ENCODE measurements at places on chromosomes 3 and 15. TPM values are rescaled to one million over a fixed set of nuclear protein-coding genes. Genes with fewer than 3 reads are reported as not detected.

XCR1 gene
- not detected for total RNA-seq

DNA sequence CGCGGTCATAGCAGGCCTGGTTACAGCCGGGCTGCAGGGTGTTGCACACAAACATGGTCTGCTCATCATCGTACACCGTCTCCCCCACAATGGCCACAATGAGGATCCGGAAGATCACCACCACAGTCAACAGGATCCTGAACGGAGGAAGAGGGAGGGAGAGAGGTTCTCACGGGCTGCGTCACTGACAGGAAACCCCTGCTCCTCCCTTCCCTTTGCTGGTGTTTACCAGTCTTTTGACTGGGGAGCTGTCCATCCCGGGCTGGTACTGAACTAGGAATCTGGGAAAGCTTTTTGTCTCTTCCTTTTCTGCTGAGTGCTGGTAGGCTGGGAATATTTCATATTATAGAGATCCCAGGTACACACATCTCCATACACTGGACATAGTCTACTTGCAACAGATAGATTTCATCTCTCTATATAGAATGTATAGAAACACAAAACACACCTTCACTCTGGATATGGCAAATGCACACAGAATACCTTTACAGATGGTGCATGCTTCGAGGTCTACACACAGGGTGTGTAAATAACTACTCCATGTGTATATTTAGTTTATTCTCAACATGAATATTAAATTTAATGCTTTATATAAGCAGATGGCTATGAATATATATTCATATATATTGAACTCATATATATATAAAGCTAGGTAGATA lies 1.4 kb downstream of the GJD2 start:
- no peak overlapping the region for H3K27ac ChIP-seq
- no peaks in the 10 kb centered on the region for H3K36me3 ChIP-seq
- DNase-seq: no peak
- H3K27me3 ChIP-seq: peaks cover 73% of the 10 kb centered on the region
- H3K4me1 ChIP-seq: no peaks in the 10 kb centered on the region
- H3K4me3 ChIP-seq: no peak overlapping the region

- no peaks in the 10 kb centered on the region for H3K4me1 ChIP-seq
- no peak overlapping the region for H3K4me3 ChIP-seq
- H3K27ac ChIP-seq: no peak overlapping the region
- DNase-seq: no peak
- peaks cover 2% of the 10 kb centered on the region for H3K36me3 ChIP-seq
Observed at GRCh38 chr3:77227567-77227966, 187.7 kb downstream of the ROBO2 start.

DNA sequence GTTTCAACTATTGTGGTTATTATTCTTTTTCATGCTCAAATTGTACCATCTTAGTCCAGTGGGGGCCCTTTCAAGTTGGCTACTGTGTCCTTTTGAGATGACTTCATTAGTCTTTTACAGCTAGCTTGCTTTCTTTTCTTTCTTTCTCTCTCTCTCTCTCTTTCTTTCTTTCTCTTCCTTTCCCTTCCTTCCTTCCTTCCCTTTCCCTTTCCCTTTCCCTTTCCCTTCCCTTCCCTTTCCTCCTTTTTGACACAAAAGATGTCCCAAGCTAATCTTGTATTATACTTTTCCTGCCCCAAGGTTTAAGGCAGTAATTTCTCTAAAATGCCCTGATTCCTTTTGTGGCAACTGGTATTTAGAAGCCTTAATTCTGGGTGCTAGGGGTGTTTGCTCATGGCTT lies 213.0 kb upstream of the TBC1D5 start:
- H3K4me1 ChIP-seq: no peaks in the 10 kb centered on the region
- peaks cover 9% of the 10 kb centered on the region for H3K36me3 ChIP-seq
- no peak for DNase-seq
- H3K27ac ChIP-seq: no peak overlapping the region

DNA sequence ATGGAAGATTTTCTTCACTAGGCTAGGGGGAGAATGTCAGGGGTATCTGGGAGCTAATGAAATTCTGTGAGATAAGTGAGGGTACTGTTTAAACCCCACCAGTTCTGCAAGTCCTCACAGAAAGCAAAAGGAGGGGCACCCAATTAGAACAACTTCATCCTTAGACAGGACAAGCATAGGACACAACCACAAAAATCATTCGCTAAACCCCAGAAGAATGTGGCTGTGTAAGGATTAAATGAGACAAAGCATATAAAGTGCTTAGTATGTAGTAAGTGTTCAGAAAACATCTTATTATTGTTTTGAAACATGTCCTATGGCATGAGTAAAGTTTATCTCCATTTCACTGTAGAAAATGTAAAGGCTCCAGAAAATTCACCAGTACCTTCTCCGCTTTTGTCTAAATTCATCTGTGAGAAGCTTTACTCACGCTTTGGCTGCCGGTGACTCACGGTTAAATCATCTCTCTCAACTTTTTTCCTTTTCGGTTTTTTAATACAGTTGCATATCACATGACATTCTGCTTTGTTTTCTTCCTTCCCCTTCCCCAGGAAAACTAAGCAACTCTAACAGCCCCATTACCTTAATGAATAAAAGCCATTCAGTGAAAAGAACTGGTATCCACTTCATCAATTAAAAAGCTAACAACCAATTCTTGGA lies 1.7 kb downstream of the CLRN1 start:
- peaks cover 12% of the 10 kb centered on the region for H3K4me1 ChIP-seq
- DNase-seq: no peak
- H3K36me3 ChIP-seq: no peaks in the 10 kb centered on the region
- H3K27ac ChIP-seq: no peak overlapping the region

DNA sequence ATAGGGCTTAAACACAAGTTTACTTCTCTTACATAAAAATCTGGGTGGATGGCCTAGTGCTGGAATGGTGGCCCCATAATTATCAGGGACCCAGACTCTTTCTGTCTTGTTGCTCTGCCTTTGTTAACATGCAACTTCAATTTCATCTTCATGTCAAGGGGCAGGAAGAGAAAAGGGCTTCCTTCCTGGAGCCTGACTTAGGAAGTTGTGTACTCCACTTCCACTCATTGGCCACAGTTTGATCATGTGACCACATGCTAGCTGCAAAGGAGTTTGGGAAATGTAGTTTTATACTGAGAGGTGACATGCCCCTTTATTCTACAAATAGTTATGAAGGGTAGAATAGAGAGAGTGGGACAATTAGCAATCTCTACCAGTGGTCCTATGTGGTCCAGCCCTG lies 39.3 kb downstream of the RHCG start:
- no peaks in the 10 kb centered on the region for H3K4me1 ChIP-seq
- H3K27me3 ChIP-seq: peaks cover 22% of the 10 kb centered on the region
- DNase-seq: no peak
- H3K27ac ChIP-seq: no peak overlapping the region
- H3K4me3 ChIP-seq: no peak overlapping the region

- H3K27ac ChIP-seq: no peak overlapping the region
- peaks cover 6% of the 10 kb centered on the region for H3K27me3 ChIP-seq
- no peaks in the 10 kb centered on the region for H3K36me3 ChIP-seq
- DNase-seq: no peak
- no peak overlapping the region for H3K4me3 ChIP-seq
Observed at GRCh38 chr3:40035177-40035576, 225.8 kb downstream of the MYRIP start.

GRCh38 chr3:97968376-97968775 lies 3.9 kb downstream of the RIOX2 start:
- H3K27ac ChIP-seq: peak overlapping the region; percentile 7
- peak overlapping the region; percentile 68 for H3K4me3 ChIP-seq
- peaks cover 4% of the 10 kb centered on the region for H3K36me3 ChIP-seq
- H3K27me3 ChIP-seq: no peaks in the 10 kb centered on the region
- no peak for DNase-seq
- peaks cover 76% of the 10 kb centered on the region for H3K4me1 ChIP-seq

DNA sequence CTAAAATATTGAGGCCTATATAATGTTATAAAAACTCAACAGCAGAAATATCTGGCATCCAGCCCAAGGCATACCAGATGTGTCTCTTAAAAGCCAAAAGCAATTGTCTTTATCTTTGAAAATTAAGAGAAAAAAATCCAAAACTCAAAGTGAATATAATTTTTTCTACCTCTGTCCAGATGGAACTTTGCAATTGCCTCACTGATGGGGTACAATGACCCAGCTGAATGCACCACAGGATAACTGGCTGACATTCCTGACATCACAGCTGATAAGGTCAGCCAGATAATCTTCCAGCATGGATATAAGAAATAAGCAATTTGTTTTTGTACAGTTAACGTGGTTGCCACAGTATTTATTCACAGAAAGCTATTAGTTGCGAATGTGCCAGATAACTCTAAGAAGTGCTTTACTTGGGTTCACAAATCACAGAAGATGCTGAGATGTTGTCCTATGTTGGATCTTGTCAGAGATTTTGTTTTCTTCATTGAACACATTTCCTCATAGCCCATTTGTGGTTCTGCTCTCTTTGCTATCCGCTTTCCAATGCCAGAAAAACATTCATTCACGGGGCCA lies 566.9 kb upstream of the CCDC54 start:
- no peak overlapping the region for H3K4me3 ChIP-seq
- H3K27me3 ChIP-seq: peaks cover 9% of the 10 kb centered on the region
- H3K36me3 ChIP-seq: no peaks in the 10 kb centered on the region
- no peak for DNase-seq

GPR27 gene
- 0.90 TPM for total RNA-seq

GRCh38 chr15:41610048-41610447 lies 50.2 kb upstream of the MGA start:
- DNase-seq: no peak
- no peak overlapping the region for H3K27ac ChIP-seq
- H3K4me1 ChIP-seq: no peaks in the 10 kb centered on the region
- H3K36me3 ChIP-seq: no peaks in the 10 kb centered on the region
